GOT3 (cell line): ENCODE measurements at places on chromosomes 7 and 10.

DNA sequence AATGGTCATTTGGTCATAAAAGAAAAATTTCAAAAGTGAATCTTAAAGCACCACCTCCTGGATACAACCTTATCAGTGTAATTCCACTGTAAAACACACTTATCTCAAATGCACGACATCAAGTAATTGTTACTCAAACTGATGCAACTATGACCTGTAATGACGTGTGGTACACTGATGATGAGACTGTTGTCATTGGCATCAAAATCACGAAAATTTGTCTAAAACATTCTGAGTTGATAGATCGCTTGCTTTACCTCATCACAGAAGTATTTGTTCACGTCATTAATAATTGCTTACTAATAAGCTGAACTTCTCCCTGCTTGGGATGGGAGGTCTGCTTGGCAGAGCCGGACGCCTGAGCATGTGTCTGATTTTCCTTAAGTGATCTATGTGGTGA lies 221.8 kb upstream of the KLF6 start:
- no peak for DNase-seq

DNA sequence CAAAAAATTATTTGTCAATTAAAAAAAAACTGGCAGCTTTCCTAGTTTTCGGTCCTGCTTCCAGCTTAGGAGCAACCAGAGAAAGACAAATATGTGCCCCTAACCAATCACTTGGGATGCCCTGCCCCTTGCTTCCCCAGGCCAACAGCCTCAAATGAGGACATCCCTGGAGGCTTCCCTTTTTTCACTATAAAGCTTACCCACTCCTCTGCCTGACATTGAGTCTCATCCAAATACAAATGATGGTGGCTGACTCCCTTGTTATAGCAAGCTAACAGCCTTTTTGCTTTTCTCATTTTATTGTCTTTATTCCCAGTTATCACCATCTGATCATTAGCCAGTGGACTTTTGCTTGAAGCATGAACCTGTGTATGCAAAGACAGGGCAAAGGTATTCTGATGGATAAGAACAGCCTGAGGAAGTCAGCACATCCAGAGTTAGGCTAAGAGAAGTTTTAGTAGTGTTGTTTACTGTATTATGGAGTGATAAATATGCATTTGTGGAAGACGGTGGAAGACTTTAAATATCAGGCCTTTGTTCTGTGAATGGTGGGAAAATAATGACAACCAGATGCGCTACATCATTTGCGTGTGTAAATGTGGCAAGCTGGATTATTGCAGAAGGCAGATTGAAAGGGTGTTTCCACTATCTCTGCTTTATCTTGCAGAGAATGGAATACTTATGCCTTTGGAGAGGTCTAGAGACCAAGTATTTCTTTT lies 1.7 kb upstream of the CCM2 start:
- DNase-seq, result no peak

GRCh38 chr10:53063805-53064204 lies 291.2 kb upstream of the MBL2 start:
- no peak for DNase-seq

- no peak for DNase-seq
Observed at GRCh38 chr7:118110178-118110925, 73.6 kb upstream of the LSM8 start.

DNA sequence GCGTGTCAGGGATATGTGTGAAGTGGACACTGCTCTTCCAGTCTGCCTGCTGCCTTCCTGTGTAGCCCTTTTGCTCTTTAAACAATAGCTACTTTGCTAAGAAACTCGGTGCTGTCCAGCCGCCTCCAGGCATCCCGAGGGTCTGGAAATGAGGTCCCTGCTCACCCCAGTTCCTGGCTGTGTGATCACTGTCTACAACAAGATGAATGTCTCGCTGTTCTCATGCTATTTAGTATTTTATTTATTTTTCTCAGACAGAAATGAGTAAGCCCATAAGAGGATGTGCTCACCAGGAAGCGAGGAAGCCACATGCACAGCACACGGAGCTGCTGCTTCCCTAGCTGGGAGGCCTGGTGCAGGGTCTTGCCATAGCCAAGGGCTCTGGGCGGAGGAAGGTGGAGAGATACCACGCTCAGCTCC lies 167.0 kb upstream of the PITRM1 start:
- no peak for DNase-seq

DNA sequence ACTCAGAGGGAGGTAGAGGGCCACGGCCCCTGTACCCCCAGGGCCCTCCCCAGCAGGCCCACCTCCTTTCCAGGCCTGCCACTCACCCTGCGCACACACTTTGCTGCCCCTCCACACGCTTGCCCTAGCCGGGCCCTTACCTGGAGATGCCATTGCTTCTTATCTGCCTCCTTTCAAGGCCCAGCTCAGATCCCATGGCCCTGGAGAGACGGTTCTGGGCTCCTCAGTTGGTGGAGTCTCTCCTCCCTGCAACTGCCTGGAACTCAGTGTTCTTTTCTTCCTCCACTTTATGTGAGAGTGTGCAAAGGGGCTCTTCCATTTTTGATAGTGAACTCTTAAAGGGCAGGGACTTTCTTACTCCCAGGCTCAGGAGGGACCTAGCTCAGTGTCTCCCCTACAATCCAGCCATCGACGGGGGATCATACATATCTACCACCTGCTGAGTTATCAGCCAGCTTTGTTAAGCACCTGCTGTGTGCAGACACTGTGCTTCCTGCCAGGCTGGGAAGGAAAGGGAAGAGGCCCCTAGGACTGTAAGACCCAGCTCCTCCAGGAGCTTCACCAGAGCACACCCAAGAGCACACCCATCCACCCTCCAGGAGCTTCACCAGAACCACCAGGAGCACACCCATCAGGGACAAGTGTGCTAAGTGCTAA lies 89.3 kb upstream of the MACROH2A2 start:
- no peak for DNase-seq

DNA sequence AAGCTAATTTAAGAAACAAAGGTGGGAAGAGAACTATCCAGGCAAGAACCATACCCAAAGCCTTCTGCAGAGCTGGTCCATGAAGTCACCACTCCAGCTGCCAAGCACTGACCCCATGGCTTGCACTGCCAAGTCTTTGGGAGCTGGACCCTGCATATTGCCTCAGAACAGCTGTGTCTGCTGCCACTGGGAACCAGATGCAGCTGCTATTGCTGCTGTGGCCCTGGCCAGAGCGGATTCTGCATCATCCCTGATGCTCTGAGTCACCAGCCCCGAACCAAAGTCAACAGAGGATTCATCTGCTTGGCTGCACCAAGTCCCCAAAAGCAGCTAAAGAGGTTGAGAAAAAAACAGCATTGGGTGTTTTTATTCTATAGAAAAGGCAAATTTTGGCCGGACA lies 39.2 kb upstream of the GSAP start:
- peak; percentile 20 for DNase-seq

GRCh38 chr7:149559711-149560110 lies 62.1 kb upstream of the ZNF746 start:
- no peak for DNase-seq

DNA sequence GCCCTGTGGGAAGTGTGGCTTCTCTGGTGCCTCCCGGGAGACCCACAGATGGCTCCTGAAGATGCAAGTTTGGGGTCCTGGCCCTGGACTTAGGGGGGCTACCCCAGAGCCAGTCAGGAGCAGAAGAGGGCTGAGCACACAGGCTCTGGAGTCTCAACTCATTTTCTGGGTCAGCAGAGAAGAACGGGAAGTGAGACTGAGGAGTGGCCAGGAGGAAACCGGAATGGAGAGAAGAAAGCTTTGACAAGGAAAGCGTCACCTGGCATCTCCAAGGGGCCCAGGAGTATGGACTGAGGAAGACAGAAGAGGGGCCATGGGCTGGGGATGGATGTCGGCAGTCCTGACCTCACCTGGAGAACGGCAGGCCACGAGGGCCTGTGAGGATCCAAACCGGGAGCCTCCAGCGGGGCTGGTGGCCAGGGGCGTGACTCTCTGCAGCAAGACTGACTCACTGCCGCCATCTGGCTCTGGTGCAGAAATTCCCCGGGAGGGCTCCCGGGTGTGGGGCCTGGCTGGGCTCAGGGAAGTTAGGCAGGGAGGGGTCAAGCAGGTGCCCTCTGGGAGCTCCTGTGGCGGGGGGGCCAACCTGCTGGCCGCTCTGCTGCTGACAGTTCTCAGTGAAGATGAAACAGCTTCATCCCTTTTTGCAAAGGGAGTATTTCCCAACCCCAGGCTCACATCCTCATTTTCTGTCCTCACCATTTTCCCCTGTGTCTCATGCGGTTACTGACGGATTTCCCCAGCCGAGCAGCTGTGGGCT lies 23.6 kb downstream of the DAGLB start:
- no peak for DNase-seq

GRCh38 chr10:14875941-14876340 lies 2.7 kb upstream of the SUV39H2 start:
- DNase-seq, result no peak

- no peak for DNase-seq
Observed at GRCh38 chr10:83817797-83818196, 321.5 kb upstream of the GHITM start.

DNA sequence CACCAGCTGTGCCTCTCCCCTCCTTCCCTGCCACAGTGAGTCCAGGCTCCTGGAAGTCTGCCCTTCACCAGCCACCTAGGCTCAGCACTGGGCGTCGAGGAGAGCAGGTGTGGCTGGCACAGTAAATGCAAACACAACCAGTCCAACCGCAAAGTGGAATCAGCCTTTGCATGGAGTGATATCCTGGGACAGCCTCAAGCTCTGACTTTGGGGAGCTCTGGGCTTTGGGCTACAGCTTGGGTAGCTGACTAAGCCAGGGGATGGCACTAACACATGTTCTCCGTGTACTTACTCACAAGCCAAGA lies 312.4 kb downstream of the KCNMA1 start:
- no peak for DNase-seq

DNA sequence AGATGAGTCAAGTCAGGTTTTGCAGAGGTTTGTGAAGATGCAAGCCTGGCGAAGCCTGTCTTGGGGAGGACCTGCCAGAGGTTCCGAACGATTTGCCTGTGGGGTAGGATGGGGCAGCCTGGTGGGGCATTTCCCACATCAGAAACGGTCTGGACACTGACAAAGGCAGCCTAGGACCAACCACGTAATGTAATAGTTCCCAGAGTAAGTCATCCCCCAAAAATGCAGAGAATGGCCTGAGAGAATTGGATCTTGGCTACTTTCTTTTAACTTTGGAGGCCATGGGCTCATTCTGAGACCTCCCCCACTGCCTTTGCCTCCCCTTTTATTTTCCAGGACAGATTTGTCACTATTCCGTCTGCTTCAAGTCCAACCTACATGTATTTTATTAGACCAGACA lies 168.9 kb upstream of the SH2B2 start:
- no peak for DNase-seq

GRCh38 chr10:43689618-43689954 lies 40.9 kb upstream of the ZNF32 start:
- no peak for DNase-seq

DNA sequence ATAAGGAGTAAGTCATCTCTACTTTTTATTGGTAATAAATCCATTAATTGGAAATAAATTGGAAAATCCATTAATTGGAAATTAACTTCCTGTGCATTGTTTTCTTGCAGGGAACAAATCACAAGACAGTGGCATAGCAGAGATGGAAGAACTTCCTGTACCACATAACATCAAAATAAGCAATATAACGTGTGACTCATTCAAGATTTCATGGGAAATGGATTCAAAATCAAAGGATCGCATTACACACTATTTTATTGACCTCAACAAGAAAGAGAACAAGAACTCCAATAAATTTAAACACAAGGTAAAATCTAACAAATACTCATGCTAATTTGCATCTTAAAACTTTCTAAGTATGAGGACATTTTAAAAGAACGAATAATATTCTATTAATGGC lies 57.8 kb downstream of the PHYHIPL start:
- no peak for DNase-seq

GRCh38 chr7:98613601-98614425 lies 3.3 kb upstream of the NPTX2 start:
- no peak for DNase-seq

- DNase-seq, result no peak
Observed at GRCh38 chr10:24989867-24990266, 26.1 kb downstream of the ENKUR start.

DNA sequence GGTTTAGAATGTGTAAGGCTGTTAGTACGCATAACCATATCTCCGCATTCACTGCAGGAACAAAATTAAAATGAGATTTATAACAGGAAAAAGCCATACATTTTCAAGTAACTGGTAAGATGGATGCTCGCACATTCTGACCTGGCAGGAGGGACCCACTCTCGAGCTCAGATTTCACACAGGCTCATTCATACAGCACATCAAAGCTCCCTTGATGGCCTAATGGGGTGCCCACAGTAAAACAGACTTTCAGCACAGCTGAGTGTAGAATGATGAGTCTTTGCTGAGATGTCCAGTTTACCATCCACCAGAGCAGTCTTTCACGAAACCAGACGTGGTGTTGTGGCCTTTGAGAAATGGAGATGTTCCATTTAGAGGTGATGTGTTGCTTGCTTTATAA lies 8.9 kb downstream of the FOXI2 start:
- no peak for DNase-seq

DNA sequence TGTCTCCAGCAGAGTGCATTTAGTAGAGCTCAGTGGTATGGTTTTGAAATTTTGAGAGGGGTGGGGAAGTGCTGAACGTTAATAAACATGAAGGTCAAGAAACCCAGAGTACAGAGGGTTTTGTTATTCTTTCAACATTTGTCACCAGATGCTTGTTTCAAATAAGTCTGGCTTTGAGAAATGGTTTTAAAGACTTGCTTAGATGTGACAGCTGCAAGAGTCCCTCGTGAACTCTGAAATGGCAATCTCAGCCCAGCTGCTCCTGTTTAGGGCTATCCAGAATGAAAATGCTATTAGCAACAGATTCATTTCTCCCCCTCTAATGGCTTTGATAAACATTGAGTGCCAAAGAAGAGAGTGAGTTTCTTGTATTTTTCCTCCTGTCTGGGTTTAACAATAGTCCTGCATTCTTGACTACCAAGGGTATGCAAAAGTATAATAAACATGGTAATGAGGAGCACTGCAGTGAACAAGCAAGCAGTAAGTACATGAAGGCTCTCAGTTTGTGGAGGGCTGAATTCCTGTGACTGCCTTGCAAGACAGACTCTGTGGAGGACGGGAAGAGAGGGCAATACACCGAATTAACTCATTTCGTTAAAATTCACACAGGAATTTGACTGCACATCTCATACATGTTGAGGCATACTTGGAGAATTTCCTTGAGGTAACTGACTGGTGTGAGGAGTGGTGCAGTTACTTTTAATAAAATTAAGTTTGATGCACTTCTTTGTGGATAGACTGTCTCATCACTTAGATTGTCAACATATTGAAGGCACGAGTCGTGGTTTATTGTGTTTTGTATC lies 490.9 kb downstream of the REEP3 start:
- DNase-seq, result no peak

- DNase-seq, result no peak
Observed at GRCh38 chr10:34880817-34881216, 65.7 kb upstream of the PARD3 start.

GRCh38 chr7:15947754-15948153 lies 261.3 kb upstream of the MEOX2 start:
- DNase-seq, result no peak

DNA sequence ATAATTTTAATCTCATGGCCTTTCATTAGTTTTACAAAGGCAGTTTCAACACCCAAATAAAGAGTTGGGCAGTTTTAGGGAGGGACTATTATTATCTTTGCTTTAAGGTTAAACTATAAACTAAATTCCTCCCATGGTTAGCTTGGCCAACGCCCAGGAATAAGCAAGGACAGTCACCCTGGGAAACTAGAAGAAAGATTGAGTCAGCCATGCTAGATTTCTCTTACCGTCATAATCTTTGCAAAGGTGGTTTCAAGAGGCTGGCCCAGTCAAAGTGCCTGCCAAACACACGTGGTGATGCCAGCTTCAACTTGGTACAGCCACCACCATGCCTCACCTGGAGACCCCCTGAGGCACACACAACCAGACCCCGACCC lies 317.4 kb upstream of the SP8 start:
- no peak for DNase-seq

GRCh38 chr7:41917-42565 lies 150.3 kb upstream of the FAM20C start:
- DNase-seq, result no peak
